Activated gamma-delta T cell treated with anti-CD3 and anti-CD28 coated beads, Interleukin-2, amount 50 U/mL, for 16 hours (primary cell): ENCODE measurements at places on chromosomes 4 and X.

DNA sequence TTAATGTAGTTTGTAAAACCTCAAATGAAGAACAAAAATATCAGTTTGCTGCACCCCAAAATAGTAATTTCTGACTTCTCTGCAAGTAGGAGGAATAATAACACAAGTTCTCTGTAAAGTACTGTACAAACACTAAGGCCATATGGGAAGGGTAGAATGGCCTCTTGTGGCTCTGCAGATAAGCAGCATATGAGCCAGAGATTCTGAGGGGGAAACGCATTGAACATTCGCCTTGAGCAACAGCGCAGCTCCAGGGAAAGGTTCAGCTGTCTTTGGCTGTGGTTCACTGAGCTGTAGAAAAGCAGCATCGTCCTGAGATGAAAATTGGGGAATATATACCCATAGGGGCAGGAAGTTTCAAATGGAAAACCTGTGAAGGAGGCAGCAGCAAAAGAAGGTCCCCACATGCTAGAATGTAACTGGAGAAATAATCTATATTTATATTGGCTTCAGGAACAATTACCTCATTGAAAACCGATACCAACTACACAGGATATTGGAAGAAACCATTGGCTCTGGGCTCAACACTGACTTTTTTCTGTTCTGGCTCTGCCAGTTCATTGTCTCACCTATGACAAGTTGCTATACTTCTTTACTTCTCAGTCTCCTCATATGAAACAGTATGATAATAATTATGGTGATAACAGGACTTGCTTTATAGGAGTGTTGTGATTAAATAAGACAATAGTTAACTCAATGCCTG lies 357.6 kb upstream of the CPEB2 start:
- DNase-seq: no peak

DNA sequence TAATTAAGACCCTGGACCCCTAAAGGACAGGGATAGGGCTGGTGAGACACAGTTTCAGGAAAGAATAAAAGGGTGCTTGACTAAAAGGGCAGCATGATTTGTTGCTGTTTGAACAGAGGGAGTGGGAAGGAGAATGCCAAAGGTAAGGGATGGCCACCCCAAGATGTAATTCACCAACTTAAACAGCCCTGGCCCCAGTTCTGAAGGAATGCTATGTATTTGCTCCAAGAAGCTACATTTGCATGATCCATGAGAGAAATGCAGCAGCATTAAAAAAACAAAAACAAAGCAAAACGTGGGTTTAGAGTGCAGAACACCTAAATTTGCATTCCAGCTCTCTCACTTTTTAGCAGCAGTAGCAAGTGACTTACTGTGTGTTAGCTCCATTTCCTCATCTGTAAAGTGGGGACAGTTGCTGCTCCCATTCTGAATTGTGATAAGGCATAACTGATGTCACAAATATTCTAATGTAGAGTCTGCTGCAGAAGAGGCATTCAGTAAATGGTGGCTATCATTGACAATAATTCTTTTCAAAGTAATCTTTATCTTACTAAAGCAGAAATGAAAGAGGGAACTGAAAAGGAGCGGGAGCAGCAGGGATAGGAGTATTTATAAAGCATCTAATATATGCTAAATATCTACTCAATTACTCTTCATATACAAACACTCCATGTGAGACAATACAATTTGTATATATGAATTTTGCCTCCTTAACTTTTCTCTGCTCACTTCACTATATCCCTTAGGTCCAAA lies 115.8 kb downstream of the PPARGC1A start:
- no peak for DNase-seq

DNA sequence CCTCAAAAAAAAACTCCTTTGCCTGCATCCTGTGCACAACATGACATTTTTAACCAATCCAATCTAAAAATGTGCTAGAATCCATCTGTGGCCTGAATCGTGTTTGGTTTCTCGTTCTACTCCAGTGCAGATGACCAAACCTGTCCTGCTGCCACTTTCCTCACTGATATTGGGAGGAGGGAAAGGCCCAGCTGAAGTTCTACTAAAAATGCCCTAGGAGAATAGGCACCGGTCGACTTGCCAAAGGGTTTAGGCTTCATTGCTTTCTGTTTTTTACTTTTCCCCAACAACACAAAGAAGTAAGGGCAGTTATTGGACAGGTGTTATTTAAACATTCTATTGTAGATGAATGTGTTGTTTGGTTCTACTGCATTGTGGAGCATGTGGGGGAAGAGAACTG lies 7.8 kb upstream of the FHDC1 start:
- no peak for DNase-seq

DNA sequence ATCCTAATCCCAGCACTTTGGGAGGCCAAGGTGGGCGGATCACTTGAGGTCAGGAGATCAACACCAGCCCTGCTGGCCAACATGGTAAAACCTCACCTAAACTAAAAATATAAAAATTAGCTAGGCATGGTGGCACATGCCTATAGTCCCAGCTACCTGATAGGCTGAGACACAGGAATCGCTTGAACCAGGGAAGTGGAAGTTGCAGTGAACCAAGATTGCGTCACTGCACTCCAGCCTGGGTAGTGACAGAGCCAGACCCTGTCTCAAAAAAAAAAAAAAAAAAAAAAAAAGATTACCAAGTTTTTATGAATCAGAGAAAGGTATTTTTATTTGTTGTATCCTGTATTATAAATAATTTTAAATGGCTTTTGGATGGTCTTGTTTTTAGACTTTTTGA lies 15.1 kb downstream of the TRAPPC11 start:
- no peak for DNase-seq

DNA sequence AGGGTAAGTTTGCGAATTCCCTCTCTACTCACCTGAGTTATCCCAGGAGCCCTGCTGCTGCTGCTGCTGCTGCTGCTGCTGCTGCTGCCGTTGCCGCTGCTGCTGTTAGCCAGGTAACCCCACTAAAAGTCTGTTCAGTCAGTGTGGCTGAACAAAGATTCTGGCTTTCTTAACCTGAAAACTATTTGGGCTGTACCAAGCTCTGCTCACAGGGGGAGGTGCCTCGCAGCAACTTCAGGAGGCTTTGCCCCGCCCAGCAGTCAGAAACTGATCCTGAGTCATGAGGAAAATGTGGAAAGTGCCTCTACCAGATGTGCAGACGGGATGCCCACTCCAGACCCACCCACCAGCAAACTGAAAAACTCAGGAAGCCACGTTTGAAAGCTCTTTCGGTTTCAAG lies at the start of gene CAPN6:
Gene CAPN6, minus strand, starts transcription at position 145 of the 400 bp plus-strand sequence. CDS start 6,547 bp downstream, outside the sequence.
- no peak for DNase-seq

GRCh38 chr4:24769571-24769970 lies 25.8 kb upstream of the SOD3 start:
- DNase-seq: no peak

DNA sequence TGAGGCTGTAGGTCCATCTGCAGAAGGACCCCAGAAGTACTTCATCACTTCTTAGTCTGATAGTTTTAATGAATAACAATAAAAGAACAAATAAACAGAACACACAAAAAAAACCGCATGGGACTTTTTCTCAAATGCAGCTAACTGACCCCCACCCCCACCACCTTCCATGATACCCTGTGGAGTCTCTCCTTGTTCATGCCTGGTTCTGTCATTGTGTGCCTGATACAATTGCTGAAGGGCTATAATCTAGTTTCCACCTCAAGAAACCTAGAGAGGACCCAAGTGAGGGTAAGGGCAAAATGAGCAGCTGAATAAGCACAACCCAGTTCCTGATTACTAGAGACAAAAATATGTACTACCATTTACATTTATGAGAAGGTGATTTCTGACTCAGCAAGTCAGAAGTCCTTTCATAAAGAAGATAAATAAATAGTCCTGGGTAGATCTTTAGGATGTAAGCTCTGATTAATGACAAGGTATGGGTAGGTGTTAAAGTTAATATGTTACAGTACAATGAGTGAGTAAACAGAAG lies 155.1 kb downstream of the TMA16 start:
- no peak for DNase-seq

DNA sequence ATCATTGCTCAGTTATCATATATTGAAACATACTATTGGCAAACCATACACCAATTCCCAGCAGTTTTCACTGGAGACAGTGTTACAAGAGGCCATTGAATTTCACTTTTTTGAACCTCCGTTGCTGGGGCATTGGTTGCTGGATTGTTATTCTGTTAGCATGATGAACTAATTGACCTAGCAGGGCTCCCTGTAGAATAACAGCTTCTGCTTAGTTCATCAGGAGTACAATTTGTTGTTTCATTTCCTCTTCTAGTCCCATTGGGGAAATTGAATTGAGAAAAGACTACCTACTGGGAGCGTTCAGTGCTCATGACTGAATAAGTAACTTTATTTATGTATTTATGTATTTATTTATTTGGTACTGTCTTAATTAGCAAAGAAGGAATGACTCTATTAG lies 151.6 kb downstream of the SLIT2 start:
- no peak for DNase-seq

GRCh38 chr4:37693450-37694190 lies 7.4 kb upstream of the RELL1 start:
- no peak for DNase-seq

DNA sequence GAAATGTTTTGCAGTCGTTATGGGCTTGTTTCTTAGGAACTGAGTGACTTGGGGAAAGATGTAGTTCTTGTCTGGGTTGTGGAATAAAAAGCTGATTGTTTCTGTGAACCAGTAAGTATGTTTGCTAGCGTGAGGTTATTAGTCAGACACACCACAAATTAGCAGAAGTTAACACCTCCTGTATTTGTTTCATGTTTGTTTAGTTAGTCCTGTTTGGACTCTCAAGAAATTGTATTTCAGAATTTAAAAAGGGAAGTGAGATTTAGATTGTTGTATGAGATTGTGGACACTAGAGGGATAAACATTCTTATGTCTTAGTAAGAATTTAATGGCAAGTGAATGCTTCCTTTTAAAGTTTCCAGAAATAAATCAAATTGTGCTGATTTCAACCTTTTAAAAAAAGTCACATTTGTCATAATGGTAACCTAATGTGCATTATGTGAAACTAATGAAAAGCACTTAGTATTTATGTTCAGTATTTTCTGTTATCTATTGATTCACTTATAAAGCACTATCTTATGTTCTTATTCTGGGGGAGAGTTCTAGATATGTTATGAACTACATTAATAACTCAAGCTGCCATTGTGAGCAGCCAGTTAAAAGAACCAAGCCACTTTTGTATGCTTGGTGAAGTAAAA lies 25.6 kb downstream of the ATP10D start:
- DNase-seq: no peak

DNA sequence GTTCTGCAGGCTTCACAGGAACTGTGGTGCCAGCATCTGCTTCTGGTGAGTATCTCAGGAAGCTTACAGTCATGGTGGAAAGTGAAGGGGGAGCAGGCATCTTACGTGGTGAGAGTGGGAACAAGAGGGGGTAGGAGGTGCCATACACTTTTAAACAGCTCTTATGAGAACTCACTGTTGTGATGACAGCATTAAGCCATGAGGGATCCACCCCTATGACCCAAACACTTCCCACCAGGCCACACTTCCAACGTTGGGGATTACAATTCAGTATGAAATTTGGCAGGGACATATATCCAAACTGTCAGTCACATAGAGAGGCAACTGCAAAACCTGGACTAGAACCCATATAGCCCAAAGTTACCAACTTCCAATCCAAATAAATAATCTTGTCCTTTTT lies 43.1 kb upstream of the ZCCHC12 start:
- DNase-seq: no peak

GRCh38 chr4:69032847-69033638 lies 63.2 kb upstream of the UGT2B7 start:
- no peak for DNase-seq

GRCh38 chr4:102826105-102826889 lies 1.1 kb downstream of the UBE2D3 start:
- no peak for DNase-seq

GRCh38 chr4:10629394-10629793 lies 55.2 kb downstream of the CLNK start:
- DNase-seq: no peak

- no peak for DNase-seq
These were observed 42.5 kb downstream of the LRBA start for GRCh38 chr4:150972592-150972991.

DNA sequence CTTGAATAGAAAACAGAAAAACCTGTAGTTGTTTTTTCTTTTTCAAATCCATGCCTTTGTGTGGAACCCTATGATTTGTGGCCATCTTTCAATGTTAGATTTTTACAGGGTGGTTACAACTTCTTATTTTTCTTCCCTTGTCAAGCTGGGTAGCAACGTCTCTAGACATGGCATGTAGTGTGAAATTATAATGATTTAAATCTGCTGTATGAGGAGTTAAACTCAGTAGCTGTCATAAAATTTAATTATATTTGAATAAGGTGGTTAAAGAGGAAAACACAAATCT lies 78.1 kb upstream of the CBLL2 start:
- no peak for DNase-seq

GRCh38 chrX:136126371-136126770 lies 21.0 kb upstream of the FHL1 start:
- no peak for DNase-seq

DNA sequence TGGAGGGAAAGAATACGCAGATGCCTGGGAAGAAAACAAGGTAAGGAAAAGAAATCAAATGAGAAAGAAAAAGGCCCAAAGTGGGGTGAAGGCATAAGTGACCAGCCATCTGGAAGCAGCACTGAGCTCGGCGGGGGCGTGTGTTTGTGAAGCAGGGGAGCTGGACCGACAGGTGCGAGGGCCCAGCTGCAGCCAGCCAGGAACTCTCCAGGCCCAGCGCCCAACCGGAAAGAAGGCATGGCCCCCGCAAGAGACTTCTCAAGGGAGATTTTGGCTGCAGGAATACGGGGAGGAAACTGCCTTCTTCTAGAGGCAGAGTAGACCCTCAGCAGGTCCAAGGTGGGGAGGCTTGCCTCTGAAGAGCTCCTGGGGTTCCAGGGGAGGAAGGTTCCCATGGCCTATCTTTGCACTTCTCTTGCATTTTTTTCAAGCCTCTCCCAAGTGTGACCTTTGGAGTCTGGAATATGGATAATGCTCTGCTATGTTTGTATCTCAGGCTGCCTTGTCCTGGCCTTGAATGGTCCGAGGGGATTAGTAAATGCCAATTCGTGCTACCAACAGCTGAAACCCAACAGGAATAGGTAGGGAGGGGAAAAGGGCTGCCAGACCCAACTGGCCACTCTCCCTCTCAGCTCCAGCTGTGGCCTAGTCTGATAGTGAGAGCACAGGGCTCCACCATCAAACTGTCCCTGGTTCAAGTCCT lies 10.8 kb upstream of the CITED1 start:
- DNase-seq: no peak

- DNase-seq: no peak
These were observed 287.7 kb downstream of the PCDH7 start for GRCh38 chr4:31007858-31008257.

DNA sequence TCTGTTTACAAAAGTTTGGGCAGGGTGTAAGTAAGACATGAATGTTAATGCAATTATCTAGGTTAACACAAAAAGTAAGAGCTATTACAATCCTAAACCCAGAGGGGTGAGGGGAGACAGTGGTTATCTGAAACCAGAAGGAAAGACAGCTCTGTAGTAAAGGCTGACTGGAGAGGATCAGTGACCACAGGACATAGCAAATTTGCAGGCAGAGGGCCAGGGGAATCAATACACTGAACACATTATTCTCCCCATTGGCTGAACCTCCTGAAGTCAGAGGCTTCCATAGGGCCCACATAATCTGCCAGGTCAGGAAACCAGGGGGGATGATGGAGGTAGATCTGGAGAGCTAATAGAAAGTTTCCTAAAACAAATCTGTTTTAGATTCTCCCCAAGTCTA lies 689.4 kb upstream of the ATOH1 start:
- DNase-seq: no peak
